Activated CD4-positive, alpha-beta T cell treated with anti-CD3 and anti-CD28 coated beads, Interleukin-2, amount 50 U/mL, for 24 hours (primary cell): ENCODE measurements at places on chromosomes 2 and 18.

DNA sequence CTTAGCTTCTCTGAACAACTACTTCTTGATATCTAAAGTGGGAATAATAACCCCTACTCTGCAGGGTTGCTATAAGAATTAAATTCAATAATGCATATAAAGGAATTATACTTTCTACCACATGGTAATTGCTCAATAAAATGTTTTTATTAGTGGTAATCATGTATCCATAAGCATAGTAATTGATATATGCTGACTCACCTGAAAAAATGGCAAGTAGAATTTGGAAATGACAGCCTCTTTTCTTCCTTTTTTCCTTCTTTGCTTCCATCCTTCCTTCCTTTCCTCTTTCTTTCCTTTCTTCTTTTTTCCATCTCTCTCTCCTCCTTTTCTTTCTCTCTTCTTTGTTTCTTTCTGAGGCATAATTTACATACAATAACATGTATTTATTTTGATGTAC, 65.3 kb downstream of the DPP10 start:
- DNase-seq, result no peak

DNA sequence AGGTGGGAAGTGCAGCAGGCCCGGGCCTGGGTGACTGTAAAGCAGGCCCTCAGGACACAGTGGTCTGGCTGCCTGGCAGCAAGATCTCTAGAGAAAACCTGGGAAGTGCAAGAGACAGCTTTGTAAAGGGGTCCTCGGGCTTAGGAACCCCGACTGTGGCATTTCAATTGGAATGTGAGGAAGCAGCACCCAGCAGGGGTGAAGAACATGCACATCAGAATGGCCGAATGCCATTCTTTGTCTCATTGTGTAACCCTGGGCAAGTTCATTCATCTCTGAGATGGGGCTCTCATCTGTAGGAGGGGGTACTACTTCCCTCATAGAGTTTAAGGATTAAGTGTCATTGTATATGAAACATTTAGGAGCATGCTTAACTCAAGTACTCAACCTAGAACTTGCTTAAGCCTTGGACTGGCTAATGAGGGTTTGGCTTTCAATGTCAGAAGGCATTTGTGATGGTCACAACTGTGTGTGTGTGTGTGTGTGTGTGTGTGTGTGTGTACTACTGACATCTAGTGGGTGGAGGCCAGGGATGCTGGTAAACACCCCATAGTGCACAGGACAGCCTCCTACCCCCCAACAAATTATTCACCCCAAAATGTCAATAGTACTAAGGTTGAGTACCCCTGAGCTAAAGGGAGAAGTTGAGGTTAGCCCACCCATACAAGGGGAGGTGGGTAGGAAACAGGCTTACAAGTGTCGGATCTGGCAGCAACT, 29.3 kb downstream of the MEX3C start:
- no peak for DNase-seq

DNA sequence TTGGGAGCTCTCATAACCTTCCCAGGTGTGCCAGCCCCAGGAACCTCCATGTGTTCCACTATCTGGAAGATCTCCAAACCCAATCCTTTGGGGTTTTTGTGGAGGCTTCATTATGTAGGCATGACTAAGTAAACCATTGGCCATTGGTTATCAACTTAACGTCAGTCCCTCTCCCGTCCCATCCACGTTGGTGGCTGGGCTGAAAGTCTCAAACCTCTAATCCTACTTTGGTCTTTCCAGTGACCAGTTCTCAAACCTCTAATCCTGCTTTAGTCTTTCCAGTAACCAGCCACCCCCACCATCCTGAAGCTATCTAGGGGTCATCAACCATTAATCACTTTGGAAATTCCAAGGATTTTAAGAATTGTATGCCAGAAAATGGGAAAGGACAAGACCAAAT, 704.7 kb upstream of the TMEFF2 start:
- DNase-seq, result no peak

DNA sequence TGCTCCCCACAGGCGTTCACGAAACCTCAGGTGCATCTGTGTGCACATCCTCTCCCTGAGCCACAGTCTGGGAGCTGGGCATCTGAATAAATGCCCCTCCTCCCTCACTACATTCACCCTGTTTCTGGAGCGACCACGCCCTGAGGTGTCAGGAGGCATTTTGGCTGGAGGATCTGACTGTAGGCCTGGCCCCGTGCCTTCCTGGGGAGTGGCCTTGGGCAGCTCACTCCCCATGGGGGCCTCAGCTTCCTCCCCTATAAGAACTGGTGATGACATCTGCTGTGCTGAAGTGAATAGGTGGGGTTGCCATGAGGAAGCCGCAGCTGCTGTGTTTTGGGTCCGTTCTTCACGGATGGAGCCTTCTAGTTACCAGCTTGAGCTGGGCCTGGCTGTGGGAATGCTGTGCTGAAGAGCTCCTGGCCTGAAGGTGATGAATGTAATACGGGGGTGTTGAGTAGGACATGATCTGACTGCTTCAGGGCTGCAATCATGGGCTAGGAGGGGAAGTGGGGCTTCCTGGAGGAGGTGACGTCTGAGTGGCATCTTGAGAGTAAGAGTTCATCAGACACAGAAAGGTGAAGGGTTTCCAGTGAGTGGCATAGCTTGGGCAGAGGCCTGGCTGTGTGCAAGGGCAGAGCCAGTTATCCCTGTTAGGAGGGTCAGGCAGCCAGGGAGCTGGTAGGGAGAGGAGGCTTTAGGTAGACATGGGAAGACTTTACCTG, 58.2 kb downstream of the GLI2 start:
- DNase-seq, result no peak

DNA sequence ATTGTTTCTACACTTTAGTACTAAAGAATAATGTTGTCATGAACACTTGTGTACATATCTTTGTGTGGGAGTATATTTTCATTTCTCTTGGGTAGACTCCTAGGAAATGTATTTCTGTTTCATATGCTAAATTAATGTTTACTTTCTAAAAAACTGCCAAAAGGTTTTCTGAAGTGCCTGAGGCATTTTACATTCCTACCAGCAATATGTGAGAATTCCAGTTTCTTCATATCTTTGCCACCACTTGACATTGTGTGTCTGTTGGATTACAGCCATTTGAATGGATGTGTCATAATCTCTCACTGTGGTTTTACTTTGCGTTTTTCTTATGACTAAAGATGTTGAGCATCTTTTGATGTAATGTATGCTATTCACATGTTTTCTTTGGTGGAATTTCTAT, 428.2 kb upstream of the KCNH7 start:
- DNase-seq, result no peak

- no peak for DNase-seq
Measured at GRCh38 chr2:167196461-167197252, 308.4 kb downstream of the XIRP2 start.

DNA sequence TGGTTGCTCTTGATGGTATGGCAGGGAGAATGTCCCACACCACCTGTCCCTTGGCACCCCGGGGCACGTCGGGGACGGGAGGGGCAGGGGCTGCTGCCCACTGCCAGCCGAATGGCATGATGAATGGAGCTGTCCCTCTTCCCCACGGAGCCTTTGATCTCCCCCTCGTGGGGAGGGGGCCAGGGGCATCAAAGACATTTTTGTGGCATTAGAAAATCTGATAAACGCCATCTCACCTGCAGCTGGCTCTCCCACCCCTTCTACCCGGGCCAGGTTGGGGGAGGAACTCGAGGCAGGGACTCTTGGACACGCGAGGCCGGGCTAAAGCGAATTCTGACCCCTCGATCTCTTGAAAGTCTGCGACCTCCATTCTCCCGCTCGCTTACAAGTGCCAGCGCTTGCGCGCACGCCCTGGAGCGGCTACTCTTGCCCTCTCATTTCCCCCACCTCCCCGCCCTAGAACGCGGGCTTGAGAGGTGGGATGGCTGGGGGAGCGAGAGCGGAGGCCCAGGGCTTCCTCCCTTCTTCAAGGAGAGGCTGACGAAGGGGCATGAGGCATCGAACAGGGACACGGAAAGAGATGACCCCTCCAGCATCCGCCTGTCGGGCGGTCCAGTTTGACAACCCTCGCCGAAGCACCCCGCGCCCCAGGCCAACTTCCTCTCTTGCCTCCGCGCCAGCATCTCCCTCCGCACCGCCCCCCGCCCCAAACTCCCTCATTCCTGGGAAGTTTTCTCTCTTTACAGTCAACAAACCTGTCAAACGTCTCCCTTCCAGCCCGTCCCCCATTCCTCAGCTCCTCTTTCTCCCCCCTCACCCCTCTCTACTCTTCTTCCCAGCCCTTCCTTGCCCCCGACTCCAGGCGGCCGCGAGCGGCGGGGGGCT, 692 bp upstream of the WNT6 start:
- DNase-seq, result no peak

DNA sequence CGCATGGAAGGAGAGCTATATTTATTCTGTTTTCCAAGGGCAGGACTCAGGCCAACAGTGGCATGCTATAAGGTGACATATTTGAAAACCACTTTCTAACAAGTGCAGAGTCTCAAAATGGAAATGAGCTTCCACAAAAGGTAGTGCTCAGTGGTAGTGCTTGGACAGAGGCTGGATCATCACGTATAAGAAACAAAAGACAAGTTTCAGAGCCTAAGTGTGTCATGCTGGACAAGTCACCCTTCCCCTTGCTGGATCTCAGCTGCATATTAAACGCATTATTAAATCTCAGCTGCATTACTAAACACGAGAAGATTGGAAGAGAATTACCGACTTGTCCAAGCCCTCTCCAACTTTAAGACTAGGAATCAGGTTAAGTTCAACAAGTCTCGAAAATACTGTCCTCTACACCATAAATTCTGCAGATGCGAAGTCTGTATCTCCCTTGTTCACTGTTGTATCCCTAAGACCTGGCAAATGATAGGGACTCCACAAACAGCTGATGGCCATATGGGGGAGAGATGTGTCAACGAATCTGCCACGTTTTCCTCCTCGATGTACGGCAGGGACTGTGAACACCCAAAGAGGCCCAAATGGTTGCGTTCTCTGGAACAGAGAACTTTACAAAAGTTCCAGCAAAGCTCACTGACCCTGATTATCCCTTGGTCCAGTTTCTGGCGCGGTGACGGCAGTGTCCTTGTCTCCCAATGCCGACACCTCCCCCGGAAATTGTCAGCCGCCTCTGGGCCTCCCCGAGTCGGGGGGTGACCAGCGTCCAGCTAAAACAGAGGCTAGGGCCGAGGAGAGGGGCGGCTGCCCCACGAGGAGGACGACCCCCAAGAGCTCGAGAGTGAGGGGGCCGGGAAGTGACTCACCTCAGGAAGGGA, 611 bp downstream of the NOL10 start:
- no peak for DNase-seq

- no peak for DNase-seq
Measured at GRCh38 chr2:233074106-233074505, 14.0 kb downstream of the INPP5D start.

DNA sequence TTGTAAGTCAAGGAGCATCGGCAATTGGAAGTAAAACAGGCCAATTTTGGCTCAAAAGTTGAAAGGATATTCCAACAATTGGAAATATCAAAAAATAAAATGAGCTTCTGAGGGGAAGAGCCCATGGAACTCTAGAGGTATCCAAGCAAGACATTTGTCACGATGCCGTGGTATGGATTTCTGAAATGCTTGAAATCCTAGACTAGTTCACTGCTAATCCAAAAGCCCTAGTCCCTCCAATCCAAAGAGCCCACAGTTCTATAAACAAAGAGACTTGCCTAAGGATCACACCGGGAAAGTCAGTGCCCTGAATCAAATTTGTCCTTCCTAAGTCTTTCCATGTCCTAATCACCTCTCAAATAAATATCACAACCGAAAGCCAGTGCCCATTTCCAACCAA, 85.1 kb downstream of the CLHC1 start:
- DNase-seq, result no peak

DNA sequence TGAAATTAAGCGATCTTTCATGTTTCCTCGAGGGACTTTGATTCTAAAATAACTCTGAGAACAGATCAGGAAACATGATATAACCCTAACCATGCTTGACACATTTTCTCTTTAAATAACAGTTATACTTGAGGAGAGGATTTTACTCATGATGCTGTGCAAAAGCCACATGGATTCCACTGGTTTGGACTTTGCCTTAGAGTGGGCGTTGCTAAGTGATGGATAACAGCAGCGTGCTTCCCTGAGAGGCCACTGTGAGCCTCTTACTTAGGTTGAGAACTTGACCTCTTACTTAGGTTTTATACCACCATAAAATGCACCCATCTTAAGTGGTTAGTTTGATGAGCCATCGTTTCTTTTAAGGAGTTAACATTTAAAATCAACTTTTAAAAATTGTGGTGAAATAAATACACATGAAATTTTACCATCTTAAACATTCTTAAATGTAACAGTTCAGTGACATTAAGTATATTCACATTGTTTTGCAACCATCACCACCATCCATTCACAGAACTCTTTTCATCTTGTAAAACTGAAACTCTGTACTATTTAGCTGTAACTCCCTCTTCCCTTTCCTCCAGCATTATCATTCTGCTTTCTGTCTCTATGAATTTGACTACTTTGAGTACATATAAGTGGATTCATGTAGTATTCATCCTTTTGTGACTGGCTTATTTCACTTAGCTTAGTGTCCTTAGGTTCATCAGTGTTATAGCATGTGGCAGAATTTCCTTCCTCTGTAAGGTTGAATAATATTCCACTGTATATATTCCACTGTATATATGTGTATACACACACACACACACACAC, 22.6 kb downstream of the ANXA4 start:
- DNase-seq, result no peak

DNA sequence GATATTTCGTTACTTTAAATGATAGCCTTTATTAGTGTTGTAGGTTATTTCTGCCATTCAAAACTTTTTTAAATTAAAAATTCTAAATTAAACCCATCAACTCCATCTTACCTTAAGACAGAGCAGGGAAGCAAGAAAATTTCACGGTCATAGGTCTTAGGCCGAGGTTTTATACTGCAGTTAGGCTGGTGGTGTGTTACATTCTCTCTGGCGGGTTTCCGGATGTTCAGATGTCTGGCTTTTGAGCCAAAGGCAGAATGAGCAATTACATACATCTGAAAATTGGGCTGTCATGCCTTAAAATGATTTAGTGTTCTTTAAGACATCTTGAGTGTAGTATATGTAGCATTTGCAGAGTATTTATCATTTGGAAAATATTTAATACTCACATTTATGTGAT, 27.9 kb downstream of the GLS start:
- no peak for DNase-seq

GRCh38 chr2:126952216-126952615, 53.5 kb downstream of the TEX51 start:
- no peak for DNase-seq

DNA sequence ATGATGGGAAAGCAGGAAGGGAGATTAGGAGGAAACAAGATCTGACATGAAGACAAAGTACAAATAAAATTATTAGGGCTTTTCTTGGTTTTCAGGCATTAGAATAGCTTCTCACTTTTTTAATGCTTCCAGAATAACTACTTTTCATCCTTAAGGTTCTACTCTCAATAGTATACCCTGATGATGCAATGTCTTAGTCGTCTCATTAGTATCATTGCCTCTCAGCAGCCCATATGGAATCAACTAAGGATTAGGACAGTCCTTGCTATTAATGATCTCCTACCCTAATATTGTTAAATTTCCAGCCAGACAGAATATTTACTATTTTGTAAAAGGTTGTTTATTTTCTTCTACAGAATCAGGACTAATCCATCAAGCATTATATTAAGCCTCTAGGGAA, 55.9 kb downstream of the RELCH start:
- no peak for DNase-seq

- no peak for DNase-seq
Measured at GRCh38 chr2:234920836-234921235, 31.0 kb upstream of the SH3BP4 start.

GRCh38 chr2:45439788-45440773, 171.0 kb downstream of the SRBD1 start:
- no peak for DNase-seq
